Esophagus mucosa (tissue), 1 donor: ENCODE measurements at places on chromosomes 3 and 15. TPM values are rescaled to one million over a fixed set of nuclear protein-coding genes. Genes with fewer than 3 reads are reported as not detected.

- no peak for ATAC-seq
Observed at GRCh38 chr3:48848816-48849515, 1.3 kb upstream of the PRKAR2A start.

GRCh38 chr15:78944202-78944625 is 632 bp downstream of the CTSH start:
- ATAC-seq: peak; percentile 33

DNA sequence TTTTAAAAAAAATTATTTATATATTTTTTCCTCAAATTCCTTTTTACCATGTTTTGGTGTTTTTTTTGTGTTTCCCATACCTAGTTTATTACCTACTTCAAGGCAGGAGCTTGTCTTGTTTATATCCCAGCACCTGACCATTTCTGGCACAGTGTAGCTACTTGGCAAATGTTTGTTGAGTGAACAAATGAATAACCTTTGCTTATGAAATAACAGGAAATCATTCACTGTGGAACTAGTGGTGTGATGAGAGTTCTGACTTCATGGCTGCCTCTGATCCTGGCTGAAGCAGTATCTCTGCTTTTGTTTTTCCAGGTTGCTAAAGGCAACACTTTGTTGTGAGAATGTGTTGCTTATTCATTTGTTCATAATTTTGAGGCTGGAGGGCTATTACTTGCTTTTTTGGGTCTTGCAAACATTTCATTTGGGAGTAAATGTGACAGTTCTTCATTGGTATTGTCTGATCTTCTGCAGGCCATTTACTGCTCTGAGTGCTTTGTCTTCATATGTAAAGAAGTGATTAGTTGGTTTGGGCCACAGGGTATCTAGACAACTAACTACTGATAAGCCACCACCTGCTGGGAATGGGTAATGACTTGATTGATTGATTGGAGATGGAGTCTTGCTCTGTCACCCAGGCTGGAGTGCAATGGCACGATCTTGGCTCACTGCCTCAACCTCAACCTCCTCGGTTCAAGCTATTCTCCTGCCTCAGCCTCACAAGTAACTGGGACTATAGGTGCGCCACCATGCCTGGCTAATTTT is 5.7 kb downstream of the RAD54L2 start:
- ATAC-seq: no peak

DNA sequence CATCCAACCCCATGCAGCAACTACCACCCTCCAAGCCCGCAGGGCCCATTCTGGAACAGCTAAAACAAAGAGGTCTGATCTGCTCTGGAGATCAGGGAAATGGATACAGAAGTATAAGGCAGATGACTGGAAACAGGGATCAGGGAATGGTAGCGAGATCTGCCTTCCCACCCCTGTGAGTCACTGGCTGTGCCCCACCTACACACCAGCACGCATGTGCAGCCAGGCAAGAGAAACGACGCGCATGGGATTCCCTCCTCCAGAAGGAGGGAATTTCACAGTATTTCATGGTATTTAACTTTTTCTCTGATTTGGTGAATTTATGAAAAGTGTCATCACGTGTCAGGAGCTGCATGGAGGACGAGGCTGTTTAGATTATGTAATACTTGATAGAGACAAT is 116.7 kb downstream of the ARRDC4 start:
- peak; percentile 93 for ATAC-seq

DNA sequence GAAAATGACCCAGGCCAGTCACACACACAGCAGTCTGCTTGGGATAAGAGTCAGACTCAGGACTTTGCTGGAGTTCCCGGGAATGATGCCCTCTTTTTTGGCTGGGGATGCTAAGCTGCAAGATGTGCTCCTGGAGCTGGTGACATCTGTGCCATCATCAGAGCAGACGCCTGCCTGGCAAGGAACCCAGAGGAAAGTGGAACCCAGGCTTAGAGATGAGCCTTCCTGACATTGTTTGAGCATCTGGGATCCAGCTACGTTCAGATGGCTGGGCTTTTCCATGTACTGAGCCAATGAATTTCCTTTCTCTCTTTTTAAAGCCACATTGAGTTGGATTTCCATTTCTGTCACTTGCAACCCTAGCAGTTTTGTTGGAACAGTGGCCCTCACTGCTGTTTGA is 53.3 kb downstream of the EBLN2 start:
- no peak for ATAC-seq

DNA sequence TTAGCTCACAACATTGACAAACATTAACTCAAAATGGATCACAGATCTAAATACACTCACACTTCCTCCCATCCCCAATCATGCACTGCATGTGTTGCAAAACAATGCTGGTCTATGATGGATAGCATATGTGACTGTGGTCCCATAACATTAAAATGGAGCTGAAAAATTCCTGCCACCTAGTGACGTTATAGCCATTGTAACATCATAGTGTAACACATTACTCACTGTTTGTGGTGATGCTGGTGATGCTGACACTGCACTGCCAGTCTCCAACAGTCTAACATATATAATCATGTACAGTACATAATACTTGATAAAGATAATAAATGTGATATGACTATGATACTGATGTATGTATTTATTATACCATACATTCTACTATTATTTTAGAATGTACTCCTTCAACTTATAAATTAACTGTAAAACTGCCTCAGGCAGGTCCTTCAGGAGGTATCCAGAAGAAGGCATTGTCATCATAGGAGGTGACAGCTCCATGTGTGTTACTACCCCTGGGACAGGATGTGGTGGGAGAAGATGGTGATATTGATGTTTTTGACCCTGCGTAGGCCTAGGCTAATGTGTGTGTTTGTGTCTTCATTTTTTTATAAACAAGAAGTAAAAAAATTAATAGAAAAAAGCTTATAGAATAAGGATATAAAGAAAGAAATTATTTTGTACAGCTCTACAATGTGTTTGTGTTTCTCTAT is 41.3 kb downstream of the TXNRD3 start:
- no peak for ATAC-seq

DNA sequence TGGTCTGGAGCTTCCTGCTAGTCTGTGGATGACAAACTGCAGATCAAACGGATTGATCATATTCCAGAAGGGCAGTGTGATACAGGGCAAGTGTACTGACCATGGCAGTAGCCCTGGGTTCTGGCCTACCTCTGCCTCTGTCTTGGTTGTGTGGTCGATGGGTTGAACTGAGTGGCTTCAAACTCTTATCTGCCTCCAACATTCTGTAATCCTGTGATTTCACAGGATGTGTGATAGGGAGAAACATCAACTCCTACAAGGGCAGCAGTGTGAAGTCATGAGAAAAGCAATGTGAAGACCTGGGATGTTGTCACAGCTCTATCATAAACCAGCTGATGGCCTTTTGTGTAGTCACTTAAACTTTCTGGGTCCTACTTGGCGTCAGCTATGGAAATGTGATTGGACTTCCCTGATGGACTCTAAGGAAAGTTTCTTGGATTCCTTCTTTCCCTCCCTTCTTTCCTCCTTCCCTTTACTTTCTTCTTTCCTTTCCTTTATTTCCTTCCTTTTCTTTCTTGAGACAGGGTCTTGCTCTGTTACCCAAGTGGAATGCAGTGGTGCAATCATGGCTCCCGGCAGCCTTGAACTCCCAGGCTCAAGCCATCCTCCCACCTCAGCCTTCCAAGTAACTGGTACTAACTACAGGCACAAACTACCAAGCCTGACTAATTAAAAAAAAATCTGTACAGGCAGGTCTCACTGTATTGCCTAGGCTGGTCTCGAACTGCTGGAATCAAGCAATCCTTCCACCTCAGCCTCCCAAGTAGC is 114.8 kb downstream of the BBX start:
- no peak for ATAC-seq

GRCh38 chr15:89494941-89495637 is 1.3 kb downstream of the RHCG start:
- ATAC-seq: no peak

GRCh38 chr15:40290918-40291574 is 8.2 kb upstream of the ANKRD63 start:
- ATAC-seq: peak; percentile 71

GRCh38 chr3:197874653-197875052 is 75.3 kb upstream of the RPL35A start:
- ATAC-seq: peak; percentile 74

- ATAC-seq: no peak
Observed at GRCh38 chr3:141089339-141090152, 38.4 kb downstream of the SPSB4 start.

DNA sequence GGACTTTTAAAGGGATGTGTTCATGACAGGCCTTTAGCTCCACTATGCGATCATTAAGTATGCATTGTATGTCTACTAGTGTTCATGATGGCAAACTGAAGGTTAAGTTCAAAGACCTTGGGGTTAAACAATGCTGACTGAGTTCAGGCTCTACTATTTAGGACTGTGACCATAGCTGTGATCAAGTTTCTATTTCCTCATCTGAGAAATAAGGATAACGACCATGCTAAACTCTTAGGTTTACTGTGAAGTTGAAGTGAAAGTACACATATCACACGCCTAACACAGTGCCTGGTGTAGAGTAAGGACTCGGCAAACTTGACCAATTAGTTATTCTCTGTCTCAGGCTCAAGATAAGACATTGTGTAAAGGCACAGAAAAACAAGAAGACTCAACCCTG is 243.2 kb downstream of the MBNL1 start:
- no peak for ATAC-seq

DNA sequence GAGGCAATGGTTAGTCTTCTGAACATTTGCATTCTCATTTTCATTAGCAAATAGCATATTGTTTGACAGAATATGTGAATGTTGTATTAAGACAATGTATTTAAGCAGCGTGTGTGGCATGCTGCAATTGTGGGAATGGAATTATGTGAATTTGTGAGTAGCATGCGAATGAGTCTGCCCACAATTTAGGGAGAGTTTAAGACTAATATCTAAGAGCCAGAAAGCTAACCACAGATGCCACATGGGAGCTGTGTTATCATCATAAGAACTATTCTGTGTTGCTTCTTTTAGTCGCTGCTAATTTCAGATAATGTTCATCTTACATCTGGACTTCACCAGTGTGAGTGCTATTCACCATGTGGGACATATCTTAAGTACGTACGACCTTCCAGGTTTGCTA is 494.5 kb downstream of the RBMS3 start:
- ATAC-seq: no peak

DNA sequence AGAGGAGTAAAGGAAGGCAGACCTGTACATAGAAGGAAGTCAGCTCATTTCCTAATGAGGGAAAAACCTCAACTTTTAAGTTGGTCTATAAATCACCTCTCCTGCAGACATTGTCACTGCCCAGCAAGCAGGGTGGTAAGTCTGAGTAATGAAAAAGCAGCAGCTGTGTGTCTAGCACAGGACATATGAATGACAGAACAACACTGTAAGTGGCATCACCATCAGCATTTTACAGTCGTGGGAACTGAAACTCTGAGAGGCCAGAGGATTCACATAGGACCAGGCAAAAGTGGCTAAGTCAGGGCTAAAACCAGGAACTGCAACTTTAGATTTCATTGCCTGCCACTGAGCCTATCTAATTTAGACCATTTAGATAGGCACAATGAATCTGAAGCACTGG is 235.6 kb downstream of the CLSTN2 start:
- no peak for ATAC-seq

- ATAC-seq: peak; percentile 7
Observed at GRCh38 chr3:134353831-134354611, 20.2 kb downstream of the AMOTL2 start.

DNA sequence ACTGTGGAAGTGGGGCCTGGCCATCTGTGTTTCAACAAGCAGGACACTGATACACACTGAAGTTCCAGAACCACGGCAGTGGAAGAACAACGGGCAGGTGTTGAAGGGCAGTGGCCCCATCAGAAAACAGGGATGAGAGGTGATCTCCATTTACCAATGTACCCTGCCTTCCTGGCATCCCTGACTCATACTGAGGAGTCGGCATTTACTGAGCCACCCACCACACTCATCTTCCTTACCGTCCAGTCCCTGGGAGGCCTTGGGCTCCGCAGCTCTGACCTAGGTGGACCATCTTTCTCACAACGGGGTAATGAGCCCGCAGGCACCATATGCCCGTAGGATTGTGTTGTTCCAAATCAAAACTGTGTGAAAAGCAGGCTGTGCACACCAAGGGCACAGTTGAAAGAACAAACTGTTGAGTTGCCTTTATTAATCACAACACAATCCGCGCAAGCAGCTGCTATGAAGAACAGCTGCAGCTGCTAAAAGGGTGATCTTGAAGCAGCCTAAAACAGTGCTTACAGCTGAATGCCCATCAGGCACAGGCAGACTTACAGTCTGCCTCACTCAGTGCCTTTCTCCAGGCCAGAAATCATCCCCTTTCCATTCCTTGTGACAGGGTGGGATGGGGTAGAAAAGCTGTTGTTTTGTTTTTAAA is 12.9 kb downstream of the MB21D2 start:
- no peak for ATAC-seq

GRCh38 chr3:20280257-20280656 is 94.3 kb upstream of the SGO1 start:
- no peak for ATAC-seq

DNA sequence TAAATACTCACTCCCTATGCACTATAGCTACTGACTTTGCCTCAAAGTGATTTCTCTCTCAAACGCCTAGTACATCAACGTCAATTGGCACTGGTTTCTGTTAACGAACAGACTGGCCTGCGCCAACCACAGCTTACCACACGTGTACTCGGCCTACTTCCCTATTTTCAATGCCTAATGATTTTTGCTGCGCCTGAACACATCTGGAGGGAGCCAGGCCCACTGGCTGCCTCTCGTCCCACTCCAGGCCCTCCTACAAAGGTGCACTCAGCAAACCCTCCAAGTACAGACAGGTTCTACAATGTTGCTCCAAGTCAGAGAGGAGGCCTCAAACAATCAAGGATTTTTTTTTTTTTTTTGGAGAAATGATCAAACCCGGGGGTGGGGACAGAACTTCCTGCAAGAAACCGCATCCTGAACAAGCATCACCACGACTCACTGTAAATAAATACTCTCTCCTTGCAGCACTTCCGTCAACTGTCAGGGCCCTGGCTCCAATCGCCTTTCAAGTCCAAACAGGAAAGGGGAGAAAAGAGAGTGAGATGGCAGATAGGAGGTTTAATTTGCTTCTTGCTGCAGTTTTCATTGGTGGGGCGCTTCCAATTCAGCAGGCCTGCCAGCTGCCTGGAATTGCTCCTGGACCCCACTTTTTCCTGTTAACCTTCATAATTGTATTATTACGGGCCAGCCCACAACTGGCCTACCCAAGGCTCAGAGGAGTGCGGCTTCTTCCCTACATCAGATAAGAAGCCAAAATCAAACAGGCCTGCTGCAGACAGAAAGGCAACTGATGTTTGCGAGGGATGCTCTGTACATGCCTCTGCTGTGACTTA is 139.3 kb downstream of the FOXP1 start:
- ATAC-seq: peak; percentile 73

Gene DAZL
- total RNA-seq: not detected

Gene MYH15
- total RNA-seq: 0.08 TPM

Gene IGSF11
- total RNA-seq: 0.32 TPM

Gene RYR3
- total RNA-seq: 0.72 TPM

Gene PTX3
- total RNA-seq: 0.16 TPM

Gene PARP15
- 0.56 TPM for total RNA-seq

Gene DUOXA2
- 10.4 TPM for total RNA-seq

Gene ARNT2
- 0.64 TPM for total RNA-seq

Gene EPHB1
- total RNA-seq: 0.40 TPM

Gene GRAMD2A
- 4.0 TPM for total RNA-seq
